ENCODE measurements at places on chromosomes 16 and 17.

GRCh38 chr16:51994597-51994996, 552.3 kb downstream of the TOX3 start:
- DNase-seq, result no peak

DNA sequence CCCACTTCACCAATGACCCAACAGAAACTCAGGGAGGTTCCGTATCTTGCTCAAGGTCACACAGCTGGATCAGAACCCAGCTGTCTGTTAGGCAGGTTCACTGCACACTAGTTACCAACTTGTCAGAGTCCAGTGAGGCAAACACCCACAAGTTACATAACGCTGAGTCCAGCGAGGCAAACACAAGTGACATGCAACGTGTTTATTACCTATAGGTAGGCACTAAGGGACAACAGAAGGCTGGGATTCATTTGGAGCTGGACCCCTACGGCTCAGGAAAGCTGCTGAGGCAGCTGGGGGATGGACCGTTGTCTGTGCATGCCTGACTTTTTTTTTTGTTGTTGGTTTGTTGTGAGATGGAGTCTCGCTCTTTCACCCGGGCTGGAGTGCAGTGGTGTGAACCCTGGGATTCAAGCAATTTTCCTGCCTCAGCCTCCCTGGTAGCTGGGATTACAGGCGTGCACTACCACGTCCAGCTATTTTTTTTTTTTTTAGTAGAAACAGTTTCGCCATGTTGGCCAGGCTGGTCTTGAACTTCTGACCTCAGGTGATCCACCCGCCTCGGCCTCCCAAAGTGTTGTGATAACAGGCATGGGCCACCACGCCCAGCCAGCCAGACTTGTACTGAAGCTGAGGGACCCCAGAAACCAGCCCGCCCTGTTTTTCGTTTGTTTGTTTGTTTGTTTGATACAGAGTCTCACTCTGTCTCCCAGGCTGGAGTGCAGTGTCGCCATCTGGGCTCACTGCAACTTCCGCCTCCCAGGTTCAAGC, 1.9 kb upstream of the RSAD1 start:
- no peak for DNase-seq

GRCh38 chr16:68719993-68720489, 17.1 kb upstream of the CDH1 start:
- DNase-seq, result no peak

- DNase-seq, result no peak
These were observed 117.4 kb downstream of the CLEC16A start for GRCh38 chr16:11061629-11062270.

GRCh38 chr16:52411011-52411410, 135.9 kb downstream of the TOX3 start:
- DNase-seq, result no peak

DNA sequence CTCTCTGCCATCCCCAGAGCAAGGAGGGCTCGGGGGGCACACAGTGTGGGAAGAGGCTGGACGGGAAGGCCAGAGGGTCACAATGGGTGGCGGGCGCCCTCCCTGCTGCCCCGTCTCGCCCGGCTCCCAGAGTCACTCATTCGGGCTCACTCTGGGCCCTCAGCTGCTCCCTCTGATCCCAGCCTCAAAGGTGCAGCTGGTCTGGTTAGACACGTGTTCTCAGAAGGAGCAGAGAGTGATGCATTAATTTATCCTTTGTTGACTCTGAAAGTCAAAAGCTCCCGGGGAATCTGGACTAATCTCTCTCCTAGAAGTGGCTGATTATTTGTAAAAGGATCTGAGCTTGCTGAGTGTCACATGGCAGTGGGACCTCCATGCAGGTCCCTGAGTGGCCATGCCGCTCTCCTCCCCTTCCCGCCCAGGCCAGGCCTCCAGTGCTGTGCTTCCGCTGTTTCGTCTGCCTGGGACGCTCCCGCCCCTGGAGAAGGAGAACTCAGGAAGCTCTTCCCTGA, 87.5 kb downstream of the SEC14L1 start:
- DNase-seq, result no peak

GRCh38 chr16:87953308-87954215, 2.3 kb downstream of the BANP start:
- no peak for DNase-seq

- DNase-seq, result no peak
These were observed 12.9 kb upstream of the ODF4 start for GRCh38 chr17:8326511-8327302.

DNA sequence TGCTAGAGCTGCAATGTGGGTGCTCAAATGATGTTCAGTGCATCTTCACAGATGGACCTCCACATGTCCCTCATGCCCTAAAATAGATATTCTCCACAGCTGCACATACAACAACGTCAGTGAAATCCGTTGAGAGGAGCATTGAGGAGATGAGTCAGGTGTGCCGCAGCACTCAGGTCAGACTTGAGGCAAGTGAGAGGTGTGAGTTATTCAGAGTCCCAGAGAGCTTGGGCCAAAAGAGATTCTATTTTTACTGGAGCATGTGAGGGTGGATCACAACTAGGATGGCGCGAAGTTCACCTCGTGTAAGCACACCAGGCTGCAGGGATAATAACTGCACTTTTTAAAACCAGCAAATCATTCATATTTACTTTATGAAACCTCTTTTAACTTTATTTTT, 645.3 kb downstream of the MAF start:
- no peak for DNase-seq

GRCh38 chr16:1991135-1991551, 1.4 kb downstream of the SYNGR3 start:
- DNase-seq, result no peak

DNA sequence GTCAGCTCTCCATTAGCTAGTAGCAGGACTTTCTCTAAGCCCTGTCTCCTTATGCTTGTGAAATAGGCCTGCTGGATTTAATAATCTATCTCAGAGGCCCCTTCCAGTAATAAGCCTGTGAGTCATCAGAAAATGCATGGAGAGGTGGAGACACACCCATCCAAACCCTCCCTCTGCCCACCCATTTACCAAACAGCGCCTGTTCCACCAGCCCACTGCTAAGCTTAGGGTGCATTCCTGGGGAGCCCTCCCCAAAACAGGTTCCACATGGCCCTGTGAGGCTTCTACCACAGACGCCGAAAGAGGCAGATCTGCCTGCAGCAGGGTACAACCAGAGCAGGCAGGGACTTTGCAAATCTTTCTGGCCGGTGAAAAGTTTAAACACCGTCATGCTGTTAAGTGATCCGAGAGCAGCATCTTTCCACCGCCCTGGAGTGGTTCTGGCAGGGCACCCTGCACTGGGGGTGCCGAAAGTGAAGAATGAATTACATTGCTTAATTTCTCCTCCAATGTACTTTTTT, 99.3 kb downstream of the GAS7 start:
- DNase-seq, result no peak

- no peak for DNase-seq
These were observed 43.4 kb upstream of the ACSF3 start for GRCh38 chr16:89050119-89050867.

DNA sequence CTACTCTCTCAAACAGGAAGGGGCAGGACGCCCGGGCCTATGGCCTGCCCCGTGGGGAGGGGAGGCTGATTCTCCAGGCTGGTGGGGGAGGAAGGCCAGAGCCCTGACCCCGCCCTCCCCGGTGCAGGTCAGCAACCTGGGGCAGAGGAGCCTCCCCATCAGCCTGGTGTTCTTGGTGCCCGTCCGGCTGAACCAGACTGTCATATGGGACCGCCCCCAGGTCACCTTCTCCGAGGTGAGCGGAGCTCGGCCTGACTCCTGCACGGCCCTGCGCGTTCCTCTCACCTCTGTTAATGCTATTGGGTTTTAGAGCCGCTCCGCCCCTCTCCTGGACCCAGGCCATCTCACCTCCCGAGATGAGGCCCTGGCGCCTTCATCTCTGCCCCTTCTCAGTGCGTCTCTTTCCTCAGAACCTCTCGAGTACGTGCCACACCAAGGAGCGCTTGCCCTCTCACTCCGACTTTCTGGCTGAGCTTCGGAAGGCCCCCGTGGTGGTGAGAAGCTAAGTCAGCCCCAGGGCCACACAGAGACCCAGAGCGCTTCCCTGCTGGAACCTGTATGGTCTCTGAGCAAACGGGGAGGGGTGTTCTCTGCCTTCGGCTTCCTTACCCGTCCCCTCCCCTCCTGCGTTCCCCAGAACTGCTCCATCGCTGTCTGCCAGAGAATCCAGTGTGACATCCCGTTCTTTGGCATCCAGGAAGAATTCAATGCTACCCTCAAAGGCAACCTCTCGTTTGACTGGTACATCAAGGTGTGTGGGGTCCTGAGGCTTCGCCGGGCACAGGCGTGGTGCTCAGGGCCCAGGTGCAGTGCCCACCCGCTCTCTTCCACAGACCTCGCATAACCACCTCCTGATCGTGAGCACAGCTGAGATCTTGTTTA, 25.1 kb upstream of the ITGAX start:
- DNase-seq, result no peak

DNA sequence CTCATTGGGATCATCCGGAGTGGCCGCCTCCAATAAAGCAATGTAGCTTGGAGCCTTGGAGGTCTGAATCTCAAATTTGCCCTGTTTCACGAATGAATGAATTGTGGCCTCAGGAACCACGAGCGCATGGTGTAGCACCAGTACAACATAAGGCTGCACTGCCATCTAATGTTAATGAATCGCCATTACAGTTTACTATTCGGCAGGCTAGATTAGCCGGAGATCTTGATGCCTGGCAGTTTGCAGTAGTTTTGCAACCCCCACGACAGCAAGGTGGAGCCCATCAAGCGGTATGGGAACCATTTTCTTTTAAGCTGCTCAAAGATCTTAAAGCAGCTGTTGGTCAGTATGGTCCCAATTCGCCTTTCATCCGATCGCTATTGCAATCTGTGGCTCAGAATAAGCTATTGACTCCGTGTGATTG, 18.8 kb downstream of the ALOX15B start:
- peak; percentile 53 for DNase-seq

DNA sequence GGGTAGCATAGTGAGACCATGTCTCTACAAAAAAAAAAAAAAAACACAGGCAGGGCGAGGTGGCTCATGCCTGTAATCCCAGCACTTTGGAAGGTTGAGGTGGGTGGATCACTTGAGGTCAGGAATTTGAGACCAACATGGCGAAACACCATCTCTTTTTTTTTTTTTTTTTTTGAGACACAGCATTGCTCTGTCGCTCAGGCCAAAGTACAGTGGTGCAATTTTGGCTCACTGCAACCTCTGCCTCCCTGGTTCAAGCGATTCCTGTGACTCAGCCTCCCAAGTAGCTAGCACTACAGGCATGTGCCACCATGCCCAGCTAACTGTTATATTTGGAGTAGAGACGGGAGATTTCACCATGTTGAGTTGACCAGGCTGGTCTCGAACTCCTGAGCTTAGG, 5.1 kb downstream of the RAMP2 start:
- DNase-seq, result no peak

GRCh38 chr16:55480228-55480655, 1.2 kb downstream of the MMP2 start:
- DNase-seq, result no peak

DNA sequence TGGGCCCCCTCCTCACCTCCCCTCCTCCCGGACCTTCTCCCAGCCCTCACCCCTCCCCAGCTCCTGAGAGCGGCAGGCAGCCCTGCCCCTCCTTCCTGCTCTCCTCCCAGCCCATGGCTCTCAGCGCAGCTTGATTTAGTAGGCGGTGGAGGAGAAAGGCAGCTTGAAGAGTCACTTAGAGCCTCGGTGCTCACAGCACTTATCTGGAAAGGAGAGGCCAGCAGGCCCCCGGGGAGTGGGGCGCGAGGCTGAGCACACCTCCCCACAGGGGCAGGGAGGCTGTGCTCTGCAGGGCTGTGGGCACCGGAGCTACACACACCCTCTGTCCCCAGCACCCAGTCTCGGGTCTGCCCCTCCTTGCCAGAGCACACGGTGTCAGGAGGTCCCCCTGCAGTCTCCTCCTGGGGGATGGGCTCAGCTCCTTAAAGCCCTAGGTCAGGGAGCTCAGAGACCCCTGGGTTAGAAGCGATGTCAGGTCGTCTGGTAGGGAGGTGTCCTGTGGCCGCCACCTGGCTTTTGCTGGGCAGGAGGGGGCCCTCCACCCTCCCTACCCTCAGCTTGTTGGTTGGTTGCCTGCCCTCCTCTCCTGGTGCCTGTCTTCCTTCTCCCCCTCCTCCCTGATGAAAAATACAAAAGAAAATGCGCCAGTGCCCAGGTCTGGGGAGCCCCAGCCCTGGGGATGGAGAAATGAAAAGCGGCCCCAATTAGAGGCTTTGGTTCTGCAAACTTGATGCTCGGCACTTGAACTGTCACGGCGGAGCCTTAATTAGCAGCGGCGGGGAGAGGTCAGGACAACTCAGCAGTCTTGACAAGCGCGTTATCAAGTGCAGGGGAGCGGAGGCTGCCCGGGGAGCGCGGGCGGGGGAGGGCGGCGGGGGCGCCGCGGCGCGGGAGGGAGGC, 151.1 kb upstream of the GSE1 start:
- no peak for DNase-seq

DNA sequence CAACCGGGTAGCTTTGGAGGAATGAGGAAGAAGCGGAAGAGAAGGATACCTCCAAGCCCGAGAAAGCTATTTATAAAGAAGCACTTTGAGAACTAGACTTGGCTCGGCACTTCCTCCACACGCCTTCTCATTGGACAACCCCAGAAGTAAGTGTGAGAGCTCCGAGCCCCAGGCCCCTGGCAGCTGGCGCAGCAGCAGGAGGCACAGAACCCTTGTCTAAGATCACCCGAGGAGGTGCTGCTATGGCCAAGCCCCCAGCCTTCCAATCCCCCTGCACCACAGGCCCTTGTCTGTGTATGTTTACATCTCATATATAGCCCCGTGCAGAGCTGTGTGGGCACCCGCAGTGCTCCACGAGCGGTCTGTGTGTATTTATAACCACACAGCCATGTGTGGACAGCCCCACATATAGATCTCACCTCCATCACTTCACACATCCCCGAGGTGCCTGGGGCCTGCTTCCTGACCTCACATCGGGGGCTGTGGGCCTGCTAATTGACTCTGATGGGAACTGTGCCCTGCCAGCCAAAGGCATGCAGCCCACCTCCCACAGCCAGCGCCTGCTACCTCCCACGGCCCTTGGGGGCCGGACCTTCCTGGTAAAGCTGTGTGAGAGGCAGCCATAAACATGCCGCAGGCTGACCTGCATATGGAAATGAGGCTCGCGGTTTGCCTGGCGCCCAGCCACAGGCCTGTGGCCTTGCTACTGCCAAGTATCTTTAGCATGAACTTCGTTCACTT, 96.1 kb downstream of the C17orf67 start:
- no peak for DNase-seq

DNA sequence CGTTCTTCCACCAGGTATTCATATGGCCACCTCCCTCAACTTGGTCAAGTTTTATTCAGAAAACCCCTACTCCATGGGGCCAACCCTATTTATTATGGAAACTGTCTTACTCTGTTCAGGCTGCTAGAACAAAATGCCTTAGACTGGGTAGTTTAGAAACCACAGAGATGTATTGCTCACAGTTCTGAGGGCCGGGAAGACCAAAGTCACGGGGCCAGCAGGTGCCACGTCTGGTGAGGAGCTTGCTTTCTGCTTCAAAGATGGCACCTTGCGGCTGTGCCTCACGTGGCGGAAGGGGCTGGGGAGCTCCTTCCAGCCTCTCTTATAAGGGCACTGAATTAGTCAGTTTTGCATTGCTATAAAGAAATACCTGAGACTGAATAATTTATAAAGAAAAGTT, 74.3 kb downstream of the AXIN2 start:
- no peak for DNase-seq

GRCh38 chr17:80082403-80083135, 18.8 kb upstream of the GAA start:
- DNase-seq, result peak; percentile 65

- DNase-seq, result no peak
These were observed 172.4 kb upstream of the CACNG5 start for GRCh38 chr17:66662496-66662895.

GRCh38 chr17:73901661-73902415, 257.6 kb upstream of the SDK2 start:
- DNase-seq, result no peak
